ENCODE measurements at places on chromosomes 6 and 20.

DNA sequence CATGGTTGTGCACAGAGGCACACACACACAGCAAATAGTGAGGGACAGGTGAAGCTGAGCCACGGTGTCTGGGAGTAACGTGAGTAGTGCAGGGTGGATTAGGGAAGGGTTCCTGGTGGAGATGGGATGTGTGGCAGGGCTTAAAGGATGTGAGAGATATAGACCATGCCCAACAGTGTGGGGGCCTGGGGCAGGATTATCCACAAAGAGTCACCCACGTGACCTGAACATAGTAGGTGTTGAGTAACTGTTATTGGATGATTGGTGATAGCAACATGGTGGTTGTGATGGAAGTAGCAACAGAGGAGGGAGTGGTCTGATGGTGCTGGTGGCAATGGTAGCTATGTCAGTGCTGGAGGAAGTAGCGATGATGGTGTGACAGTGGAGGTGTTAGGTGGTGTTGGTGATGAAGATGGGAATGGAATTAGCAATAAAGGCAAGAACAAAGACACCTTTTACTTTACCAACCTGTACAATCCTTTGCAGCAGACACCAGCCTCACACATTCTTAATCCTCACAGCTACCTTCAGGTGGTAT lies 135.1 kb downstream of the MRPL14 start:
- no peak for DNase-seq

GRCh38 chr6:14674867-14675648 lies 557.5 kb downstream of the CD83 start:
- DNase-seq: no peak

GRCh38 chr6:168377484-168377855 lies 57.9 kb upstream of the DACT2 start:
- no peak for DNase-seq

GRCh38 chr6:158409451-158409850 lies 97.2 kb downstream of the TULP4 start:
- peak; percentile 53 for DNase-seq

DNA sequence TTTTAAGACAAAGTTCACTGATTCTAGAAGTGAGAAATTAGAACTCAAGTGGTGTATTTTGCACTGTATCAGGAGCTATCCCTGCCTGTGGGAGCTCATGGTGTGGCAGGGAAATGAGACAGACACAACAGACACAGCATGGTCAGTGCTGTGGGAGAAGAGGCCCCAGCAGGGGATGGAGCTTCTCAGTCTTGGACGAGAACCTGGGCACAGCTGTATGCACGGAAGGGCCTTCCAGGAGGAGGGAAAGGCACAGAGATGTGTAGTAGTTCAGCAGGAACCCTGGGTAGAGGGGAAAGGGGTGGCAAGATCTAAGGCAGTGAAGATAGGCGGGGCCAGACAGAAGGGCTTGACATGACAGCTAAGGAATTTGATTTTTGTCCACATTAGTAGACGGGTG lies 48.8 kb upstream of the KIF25 start:
- no peak for DNase-seq

- no peak for DNase-seq
These were observed 26.7 kb upstream of the TFAP2B start for GRCh38 chr6:50791900-50792508.

GRCh38 chr20:61569825-61570224 lies 317.8 kb downstream of the CDH4 start:
- DNase-seq: no peak

- DNase-seq: no peak
These were observed 112.7 kb upstream of the THBS2 start for GRCh38 chr6:169366258-169366901.

- no peak for DNase-seq
These were observed 118.0 kb downstream of the CHD6 start for GRCh38 chr20:41499961-41500725.

GRCh38 chr20:17709361-17710293 lies 9.9 kb downstream of the BANF2 start:
- no peak for DNase-seq

DNA sequence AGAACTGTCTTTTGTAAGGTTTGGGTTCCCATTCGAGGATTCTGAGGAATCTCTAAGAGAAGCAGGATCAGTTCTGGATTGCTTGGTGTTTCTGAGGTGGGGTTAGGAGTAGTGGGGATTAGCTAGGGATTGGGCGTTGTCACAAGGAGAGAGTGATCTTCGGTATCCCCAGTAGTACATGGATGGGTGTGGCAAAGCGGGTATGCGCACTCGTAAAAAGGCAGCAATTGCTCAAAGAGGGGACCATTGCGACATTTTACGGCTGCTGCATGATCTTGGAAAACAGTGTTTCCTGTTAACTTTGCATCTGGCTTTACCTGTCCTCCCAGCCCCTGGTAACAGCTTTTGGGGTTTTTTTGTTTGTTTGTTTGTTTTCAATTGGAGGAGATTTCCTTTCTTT lies 9.7 kb upstream of the ZSCAN9 start:
- no peak for DNase-seq

DNA sequence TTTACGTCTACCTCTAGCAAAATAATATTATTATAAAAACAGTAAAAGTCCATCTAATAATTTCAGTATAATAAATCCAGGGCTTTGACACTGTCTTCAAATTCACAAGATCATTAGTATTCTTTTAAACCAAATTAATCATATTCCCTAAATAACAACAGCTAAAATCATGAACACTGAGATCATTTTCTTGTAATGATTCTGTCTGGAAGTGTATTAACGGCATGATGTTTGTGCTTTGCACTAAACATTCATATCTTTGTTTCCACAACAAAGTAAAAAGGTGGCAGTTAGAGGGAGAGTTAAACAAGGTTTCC lies 18.8 kb downstream of the HIVEP2 start:
- DNase-seq: no peak

DNA sequence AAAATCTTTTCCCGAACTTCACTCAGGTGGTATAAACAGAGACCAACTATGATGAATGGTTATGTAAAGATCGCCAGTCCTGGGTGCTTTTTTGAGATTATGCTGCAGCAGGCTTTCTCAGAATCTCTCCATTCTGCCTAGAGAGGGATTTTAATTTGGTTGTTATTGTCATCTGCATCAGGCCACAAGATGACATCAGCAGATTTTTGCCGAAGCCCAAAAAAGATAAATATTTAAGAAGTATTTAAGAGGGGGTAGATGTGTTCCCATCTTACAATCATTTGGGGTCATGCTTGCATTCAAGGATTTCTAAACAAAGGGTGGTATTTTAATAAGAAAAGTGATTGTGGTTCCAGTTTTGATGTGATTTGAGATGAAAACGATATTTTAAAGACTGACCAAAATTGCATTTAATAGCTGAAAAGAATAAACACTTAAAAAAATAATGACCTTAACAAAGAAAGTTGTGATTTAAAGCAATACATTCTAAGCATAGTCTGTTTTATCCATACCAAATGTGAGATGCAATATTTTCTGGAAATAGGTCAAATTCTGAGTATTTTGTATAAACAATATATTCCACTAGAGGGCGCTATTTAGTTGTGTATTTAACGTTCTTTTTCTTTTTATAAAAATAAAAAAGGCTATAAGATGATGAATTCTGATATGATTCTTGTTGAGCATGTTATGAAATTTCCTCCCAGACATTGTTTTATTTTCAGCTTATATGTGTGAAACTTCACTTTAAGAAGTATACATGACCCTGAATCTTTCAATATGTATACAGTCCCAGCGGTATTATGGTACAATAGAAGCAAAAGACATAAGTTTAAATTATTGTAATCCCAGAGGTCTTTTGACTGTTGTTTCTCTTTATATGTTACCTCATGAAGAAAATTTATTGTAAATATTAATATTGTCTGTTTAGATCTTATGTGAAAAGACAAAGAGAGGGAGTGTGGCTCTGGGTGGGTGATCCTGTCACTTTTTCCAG lies 51.0 kb upstream of the ZFP64 start:
- DNase-seq: no peak

DNA sequence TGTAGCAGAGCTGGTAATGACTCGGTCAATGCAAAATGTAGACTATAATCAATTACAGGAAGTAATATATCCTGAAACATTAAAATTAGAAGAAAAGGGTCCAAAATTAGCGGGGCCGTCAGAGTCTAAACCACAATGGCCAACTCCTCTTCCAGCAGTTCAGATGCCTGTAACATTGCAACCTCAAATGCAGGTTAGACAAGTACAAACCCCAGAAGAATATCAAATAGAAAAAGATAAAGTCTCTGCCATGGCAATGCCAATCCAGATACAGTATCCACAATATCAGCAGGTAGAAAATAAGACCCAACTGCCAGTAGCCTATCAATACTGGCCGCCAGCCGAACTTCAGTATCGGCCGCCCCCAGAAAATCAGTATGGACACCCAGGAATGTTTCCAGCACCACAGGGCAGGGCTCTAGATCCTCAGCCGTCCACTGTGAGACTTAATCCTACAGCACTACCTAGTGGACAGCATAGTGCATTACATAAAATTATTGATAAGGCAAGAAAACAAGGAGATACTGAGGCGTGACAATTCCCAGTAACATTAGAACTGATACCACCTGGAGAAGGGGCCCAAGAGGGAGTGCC lies 158.4 kb downstream of the GPX5 start:
- DNase-seq: no peak

GRCh38 chr6:6351511-6352025 lies 31.1 kb upstream of the F13A1 start:
- no peak for DNase-seq

DNA sequence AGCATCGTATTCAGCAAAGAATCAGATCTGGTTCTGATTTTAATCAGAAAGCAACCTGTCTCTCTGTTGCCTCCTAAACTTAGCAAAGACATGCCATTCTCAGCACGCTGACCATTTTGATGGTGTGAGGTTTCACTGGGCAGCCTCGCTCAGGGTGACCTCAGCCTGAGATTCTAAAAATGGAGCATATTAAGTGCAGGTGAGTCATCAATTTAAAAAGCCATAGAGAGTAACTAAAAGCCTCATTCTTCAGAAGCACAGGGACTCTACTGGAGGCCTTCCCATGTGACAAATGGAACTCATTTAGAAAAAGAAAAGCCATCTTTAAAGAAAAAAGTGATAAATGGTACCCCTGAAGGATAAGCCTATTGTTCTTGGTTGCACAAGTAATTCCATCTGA lies 91.3 kb downstream of the FILIP1 start:
- no peak for DNase-seq

DNA sequence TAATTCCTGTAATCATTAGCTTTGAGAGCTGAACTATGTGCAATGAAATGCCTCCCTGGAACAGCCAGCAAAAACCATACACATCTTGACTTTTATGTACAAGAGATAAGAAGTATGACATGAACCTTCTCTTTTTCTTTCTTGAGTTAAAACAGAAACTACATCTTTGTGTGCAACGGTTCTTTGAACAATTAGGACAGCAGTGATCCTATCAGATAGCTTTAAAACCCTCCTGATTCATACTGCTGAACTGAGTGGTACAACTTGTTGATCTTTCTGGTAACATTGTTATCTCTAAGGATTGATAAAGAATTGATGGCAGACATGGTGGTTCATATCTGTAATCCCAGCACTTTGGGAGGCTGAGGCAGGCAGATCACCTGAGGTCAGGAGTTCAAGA lies 43.4 kb downstream of the TRAF3IP2 start:
- no peak for DNase-seq

GRCh38 chr6:152050451-152051195 lies 243.1 kb downstream of the ESR1 start:
- no peak for DNase-seq

- DNase-seq: no peak
These were observed 228.6 kb downstream of the ZNF217 start for GRCh38 chr20:53365076-53365475.

GRCh38 chr6:30340589-30341054 lies 4.3 kb upstream of the RPP21 start:
- DNase-seq: no peak

DNA sequence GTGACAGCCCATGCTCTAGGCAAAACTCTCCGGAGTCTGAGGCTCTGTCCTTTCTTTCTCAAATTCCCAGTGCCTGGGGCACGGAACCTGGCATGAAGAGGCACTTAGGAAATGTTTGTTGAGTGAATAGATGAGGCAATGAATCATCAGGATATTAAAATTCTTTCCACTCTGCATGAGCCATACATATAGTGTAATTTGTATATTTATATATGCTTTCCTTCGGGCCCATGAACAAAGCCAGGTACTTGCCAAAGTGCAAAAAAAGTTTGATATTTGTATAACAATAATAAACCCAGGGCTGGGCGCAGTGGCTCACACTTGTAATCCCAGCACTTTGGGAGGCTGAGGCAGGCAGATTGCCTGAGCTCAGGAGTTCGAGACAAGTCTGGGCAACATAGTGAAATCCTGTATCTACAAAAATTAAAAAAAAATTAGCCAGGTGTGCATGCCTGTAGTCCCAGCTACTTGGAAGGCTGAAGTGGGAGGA lies 212.3 kb upstream of the ZNF217 start:
- no peak for DNase-seq

GRCh38 chr6:43396408-43397149 lies 27.1 kb upstream of the ZNF318 start:
- DNase-seq: no peak

GRCh38 chr6:4662886-4663285 lies 113.3 kb upstream of the CDYL start:
- no peak for DNase-seq

- no peak for DNase-seq
These were observed 102.0 kb downstream of the ANKS1A start for GRCh38 chr6:34990971-34991560.

DNA sequence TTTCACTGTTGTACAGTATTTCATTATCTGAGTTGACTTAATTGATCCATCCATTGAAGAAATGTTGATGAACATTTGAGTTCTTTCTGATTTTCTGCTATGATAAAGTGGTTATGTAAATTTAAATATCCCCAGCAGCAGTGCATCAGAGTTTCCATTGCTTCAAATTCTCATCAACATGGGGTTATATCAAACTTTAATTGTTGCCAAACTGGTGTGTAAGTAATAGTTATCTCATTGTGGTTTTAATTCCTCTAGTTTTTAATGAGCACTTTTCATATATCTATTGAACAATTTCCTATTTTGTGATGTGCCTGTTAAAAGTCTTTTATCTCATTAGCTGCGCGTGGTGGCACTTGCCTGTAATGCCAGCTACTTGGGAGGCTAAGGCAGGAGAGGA lies 18.1 kb downstream of the ZNFX1 start:
- DNase-seq: no peak

- no peak for DNase-seq
These were observed 17.5 kb downstream of the SLC52A3 start for GRCh38 chr20:750801-751200.

DNA sequence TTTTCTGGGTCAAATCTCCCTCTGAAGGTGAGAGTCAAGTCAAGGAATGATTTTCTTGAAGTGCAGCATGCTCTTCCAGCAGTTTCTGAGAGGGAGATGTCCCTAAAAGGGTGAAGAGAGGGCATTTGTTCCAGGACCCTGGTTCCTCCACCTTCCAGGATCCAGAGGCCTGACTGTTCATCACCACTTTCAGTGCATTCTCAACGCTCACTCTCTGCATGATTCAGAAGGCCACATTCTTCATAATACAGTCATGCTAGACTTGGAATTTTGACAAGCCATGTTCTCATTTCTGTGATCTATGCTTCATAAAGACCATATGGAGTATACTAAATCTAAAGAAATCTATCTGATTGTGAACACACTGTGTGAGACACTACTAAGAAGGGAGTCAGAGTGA lies 85.1 kb downstream of the PDE7B start:
- no peak for DNase-seq

- DNase-seq: no peak
These were observed 32.1 kb downstream of the LAMA4 start for GRCh38 chr6:112221981-112222852.

Data from GF-D8 (cell line).